ENCODE measurements at places on chromosomes 3 and 15. TPM values are rescaled to one million over a fixed set of nuclear protein-coding genes. Genes with fewer than 3 reads are reported as not detected.

The TRPC1 gene
- 8.6 TPM for total RNA-seq

The SH2D7 gene
- not detected for total RNA-seq

The CADPS gene
- not detected for total RNA-seq

The ZPLD1 gene
- total RNA-seq = not detected

The FGD5 gene
- total RNA-seq = 0.03 TPM

The CRYGS gene
- total RNA-seq = 0.40 TPM

The GPR149 gene
- total RNA-seq = not detected

The PLAAT1 gene
- total RNA-seq = 0.16 TPM

The AEN gene
- 79.9 TPM for total RNA-seq

The SERPINI1 gene
- 3.0 TPM for total RNA-seq

The CLDN1 gene
- total RNA-seq = 15.3 TPM

The KBTBD8 gene
- 0.44 TPM for total RNA-seq

The MYD88 gene
- total RNA-seq = 22.1 TPM

The SLC15A2 gene
- total RNA-seq = 0.12 TPM

The GHSR gene
- total RNA-seq = not detected

The MAP6D1 gene
- total RNA-seq = 4.7 TPM

The ATP13A5 gene
- total RNA-seq = not detected

The ITIH1 gene
- not detected for total RNA-seq

The GUCA1C gene
- total RNA-seq = not detected

The FOXB1 gene
- total RNA-seq = not detected

The SOX14 gene
- total RNA-seq = not detected

The ANKRD63 gene
- total RNA-seq = 0.40 TPM

The TMEM45A gene
- total RNA-seq = 1.9 TPM

The ARRDC4 gene
- total RNA-seq = 0.28 TPM

The COL8A1 gene
- not detected for total RNA-seq

The TM6SF1 gene
- not detected for total RNA-seq

The USP50 gene
- total RNA-seq = not detected

The KCNAB1 gene
- total RNA-seq = not detected

The BFSP2 gene
- not detected for total RNA-seq

The DAZL gene
- total RNA-seq = not detected

The NRG4 gene
- total RNA-seq = 0.94 TPM

The LRTM1 gene
- not detected for total RNA-seq

The CHRNA5 gene
- total RNA-seq = 29.3 TPM

The CD200 gene
- total RNA-seq = not detected

The TLR9 gene
- not detected for total RNA-seq

The CCDC9B gene
- 19.9 TPM for total RNA-seq

The ADAMTS9 gene
- 0.63 TPM for total RNA-seq

Data from A549 treated with AZD2906 at 1 μM for 4 hours (cell line).